ENCODE measurements at places on chromosomes 11 and 22.

GRCh38 chr22:29769723-29770321 lies 2.7 kb downstream of the UQCR10 start:
- DNase-seq, result no peak

DNA sequence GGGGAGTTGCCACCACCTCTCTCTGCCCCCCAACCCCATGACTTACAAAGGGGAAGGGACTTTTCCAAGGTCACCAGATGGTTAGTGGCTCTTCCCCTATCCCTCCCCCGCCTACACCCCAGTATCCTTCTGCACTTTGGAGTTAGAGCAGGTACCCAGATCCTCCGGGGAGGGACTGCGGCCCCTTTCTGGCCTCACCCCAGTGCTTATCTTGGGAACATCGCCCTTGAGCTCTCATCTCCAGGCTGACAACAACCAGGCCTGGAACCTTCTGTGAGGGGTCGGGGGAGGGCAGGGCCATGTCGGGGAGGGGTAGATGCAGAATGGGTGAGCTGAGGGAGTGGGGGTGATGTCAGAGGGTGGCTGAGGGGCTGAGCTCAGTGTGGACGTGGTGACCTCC lies 7.5 kb upstream of the NAALADL1 start:
- no peak for DNase-seq

DNA sequence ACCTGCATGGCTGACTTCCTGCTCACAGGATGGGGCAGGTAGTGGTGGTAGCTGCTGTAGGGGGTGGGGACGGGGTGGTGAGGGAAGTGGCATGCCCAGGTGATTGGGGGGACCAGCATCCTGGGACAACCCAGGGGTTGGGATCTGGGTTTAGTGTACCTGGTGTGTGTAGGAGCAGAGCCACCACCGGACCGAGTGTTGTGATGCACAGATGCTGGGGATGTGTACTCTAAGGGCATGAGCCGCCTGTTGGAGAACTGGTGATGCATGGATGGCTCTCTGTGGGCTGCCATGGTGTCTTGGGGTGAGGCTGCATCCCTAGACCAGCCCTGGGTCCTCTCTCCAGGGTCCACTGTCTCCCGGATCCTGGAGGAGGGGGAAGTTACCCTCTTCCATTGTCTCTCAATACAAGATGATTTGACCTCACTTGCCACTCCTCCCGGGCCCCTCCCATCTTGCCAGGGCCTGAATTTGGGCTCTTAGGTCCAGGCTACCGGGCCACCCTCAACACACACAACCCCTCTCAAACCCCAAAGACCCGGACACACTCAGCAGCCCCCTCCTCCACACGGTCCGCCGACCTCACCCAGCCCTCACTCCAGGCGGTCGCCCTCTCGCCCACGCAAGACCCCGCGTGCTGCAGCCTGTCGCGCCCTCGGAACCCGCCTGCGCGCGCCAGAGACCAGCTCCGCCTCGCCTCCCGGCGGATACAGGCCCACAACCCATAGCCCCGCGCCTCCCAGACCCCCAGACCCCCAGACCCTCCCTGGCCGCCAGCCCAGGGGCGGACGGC lies 619 bp downstream of the LRRC75B start:
- no peak for DNase-seq

- no peak for DNase-seq
These were observed 98.0 kb upstream of the OR5AK2 start for GRCh38 chr11:56890584-56891305.

- no peak for DNase-seq
These were observed 118.0 kb downstream of the PHF21B start for GRCh38 chr22:44891791-44892190.

GRCh38 chr11:34512840-34513681 lies 533 bp downstream of the ELF5 start:
- DNase-seq, result peak; percentile 26

- no peak for DNase-seq
These were observed 38.3 kb downstream of the MORC2 start for GRCh38 chr22:30930228-30930627.

GRCh38 chr11:12318791-12319438 lies 58.5 kb upstream of the PARVA start:
- no peak for DNase-seq

DNA sequence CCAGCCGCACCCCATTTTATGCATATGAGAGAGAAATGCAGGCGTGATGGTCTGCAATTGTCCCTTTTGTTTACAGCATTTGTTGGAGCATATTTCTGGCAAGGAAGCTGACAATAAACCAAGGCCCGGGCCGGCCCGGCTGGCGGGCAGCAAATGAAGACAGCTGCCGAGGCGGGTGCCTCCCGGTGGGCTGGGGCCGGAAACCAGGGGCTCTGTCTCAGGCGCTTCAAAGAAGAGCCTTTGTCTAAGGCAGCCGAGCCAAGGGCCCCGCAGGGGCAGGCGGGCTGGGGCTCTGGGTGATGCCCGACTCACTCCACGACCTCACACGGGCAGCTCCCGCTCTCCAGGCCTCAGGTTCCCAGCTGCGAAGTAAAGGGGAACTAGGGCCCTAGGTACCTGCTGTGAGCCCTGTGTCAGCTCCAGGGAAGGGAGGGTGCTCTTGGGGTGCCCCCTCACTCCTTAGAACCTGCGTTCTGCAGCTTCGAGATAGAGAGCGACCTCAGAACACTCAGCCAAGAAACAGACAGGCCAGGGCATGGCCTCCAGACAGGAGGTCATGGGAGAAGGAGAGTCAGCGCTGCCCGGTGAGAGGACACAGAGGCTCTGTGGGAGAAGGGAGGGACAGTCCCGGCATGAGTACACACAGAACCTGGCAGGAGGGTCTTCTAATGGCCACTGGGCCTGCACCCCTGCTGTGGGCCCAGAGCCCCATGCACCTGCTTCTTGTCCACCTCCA lies 2.4 kb downstream of the LINC01488 start:
- no peak for DNase-seq

- DNase-seq, result no peak
These were observed 3900.0 kb upstream of the OR11H1 start for GRCh38 chr22:11627798-11628650.

GRCh38 chr11:40987776-40988435 lies 471.5 kb downstream of the LRRC4C start:
- no peak for DNase-seq

DNA sequence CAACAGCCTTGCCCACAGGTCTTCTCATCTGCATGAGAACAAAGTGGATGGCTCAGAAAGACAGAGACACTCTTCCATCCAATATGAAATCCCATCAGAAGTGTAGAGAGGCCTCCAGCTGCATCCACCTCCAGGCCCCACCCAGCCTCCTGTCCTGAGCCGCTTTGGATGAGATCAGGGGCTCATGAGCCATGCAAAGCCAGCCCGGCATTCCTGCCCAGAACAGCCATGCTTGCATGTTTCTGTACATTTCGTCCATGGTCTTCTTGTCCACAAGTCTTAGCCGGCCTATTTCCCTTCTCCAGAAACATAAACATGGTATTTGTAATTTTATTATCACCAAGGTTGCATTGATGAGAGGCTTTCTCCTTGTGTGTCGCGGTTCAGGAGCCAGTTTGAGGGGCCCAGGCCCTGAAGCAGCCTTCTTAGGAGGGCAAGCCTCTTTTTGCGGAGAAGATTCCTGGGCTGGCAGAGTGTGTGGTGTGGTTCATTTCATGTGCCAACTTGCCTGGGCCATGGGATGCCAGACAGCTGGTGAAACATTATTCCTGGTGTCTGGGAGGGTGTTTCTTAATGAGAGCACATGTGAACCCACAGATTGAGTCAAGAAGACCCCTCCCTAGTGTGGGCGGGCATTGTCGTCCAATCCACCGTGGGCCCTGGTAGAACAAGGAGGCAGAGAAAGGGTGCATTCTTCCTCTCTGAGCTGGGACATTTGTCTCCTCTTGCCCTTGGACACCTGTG lies 928.9 kb downstream of the TBC1D22A start:
- no peak for DNase-seq

GRCh38 chr11:38296211-38296776 lies 1698.3 kb upstream of the RAG2 start:
- no peak for DNase-seq
